ENCODE measurements at places on chromosomes 4 and X. TPM values are rescaled to one million over a fixed set of nuclear protein-coding genes. Genes with fewer than 3 reads are reported as not detected.

GRCh38 chr4:35818520-35818919 is 425.8 kb downstream of the ARAP2 start:
- H3K4me3 ChIP-seq, result no peak overlapping the region
- no peaks in the 10 kb centered on the region for H3K27me3 ChIP-seq
- DNase-seq, result no peak
- no peaks in the 10 kb centered on the region for H3K36me3 ChIP-seq
- no peak overlapping the region for H3K27ac ChIP-seq

DNA sequence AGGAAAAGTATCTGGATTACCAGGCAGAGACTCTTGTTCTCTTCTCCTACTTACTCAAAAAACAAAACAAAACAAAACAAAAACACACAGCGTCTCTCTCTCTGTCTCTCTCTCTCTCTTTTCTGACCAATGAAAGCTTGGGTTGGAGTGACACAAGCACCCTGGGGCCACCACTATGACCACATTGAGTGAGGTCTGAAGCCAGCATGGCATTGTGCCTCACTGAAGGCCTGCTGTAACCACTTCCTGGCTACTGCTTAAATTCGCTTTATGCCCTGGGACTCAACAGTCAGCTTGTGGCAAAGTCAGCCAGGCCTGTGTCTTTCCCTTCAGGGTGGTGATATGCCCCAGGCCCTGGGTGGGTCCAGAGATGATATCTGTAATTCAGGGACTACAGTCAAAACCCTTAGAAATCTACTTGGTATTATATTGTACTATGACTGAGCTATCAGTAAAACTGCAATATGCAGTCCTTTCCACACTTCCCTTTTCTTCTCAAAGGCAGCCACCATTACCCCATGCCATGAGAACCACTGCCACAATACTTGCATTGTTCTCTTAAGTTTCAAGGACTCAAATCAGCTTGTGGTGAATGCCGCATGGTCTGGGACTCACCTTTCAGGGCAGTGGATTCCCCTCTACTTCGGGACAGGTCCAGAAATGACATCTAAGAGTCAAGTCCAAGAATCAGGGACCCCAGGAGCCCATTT is 606.8 kb upstream of the KLHL4 start:
- H3K4me3 ChIP-seq, result no peak overlapping the region
- no peak for DNase-seq
- no peaks in the 10 kb centered on the region for H3K36me3 ChIP-seq

DNA sequence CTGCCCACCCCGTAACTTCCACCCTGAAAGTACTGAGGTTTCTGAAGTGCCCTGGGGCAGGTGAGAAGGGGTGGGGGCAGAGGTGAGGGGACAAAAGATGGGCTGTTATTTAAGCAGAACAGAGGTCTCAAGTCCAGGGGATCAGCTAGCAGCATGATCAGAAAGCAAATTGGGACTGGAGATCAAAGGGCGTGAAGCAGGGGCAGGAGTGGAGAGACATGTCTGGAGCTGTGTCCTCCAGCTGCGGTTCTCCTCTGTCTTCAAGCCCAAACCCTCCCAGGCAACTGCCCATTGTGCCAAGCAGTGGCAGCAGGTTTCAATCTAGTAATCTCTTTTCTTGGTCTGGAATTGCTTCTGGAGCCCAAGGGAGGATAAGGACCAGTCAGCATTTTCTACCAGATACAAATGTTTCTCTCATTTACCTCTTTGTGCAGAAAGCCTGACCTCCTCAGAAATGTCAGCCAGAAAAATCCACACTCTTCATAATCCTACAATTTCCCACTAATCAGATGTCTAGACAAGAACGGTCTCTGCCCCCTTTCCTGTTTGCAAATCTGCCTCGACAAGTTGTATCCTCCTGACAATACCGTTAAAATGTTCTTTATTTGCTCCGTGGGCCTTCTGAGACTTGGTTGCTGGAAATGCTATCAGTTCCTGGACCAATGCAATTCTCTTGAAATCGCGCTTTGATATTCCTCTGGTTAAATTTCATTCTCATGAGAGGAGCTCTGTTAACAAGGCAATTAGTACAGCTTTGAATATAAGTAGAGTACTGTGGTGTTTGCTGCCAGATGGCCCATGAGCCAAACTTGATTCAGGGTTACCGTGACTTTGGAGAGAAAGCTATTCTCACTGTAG is 23.2 kb upstream of the RASL11B start:
- no peak for DNase-seq
- no peaks in the 10 kb centered on the region for H3K27me3 ChIP-seq
- H3K36me3 ChIP-seq, result no peaks in the 10 kb centered on the region
- H3K4me1 ChIP-seq, result no peaks in the 10 kb centered on the region
- H3K4me3 ChIP-seq, result no peak overlapping the region
- no peak overlapping the region for H3K27ac ChIP-seq

DNA sequence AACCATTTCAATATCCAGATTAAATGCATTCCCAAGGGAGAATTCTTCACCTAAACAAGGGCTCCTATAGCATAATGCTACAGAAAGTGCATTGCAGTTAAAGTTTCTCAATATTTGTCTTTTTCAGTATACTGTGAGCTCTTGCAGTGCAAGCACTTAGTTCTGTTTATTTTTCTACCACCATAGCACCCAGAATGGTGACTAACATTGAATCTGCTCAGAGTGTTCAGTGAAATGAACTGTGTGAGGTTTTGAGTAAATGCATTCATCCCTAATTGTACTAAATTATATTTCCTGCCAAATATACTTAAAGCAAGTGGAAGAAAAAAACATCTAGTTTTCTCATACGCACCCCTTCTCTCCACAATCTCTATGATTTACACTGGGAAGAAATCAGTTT is 383.9 kb downstream of the PCDH7 start:
- peak overlapping the region; percentile 2 for H3K27ac ChIP-seq
- no peaks in the 10 kb centered on the region for H3K27me3 ChIP-seq
- H3K36me3 ChIP-seq, result no peaks in the 10 kb centered on the region
- no peak overlapping the region for H3K4me3 ChIP-seq
- no peak for DNase-seq

- H3K36me3 ChIP-seq, result no peaks in the 10 kb centered on the region
- no peak for DNase-seq
- no peaks in the 10 kb centered on the region for H3K27me3 ChIP-seq
- peaks cover 10% of the 10 kb centered on the region for H3K4me1 ChIP-seq
- no peak overlapping the region for H3K4me3 ChIP-seq
Observed at GRCh38 chr4:150541681-150542080, 40.3 kb upstream of the MAB21L2 start.

The TLR6 gene
- 0.59 TPM for total RNA-seq

The RAB40A gene
- total RNA-seq, result not detected

The NWD2 gene
- total RNA-seq, result not detected

The ALAS2 gene
- total RNA-seq, result not detected
